Stimulated activated CD4-positive, alpha-beta T cell treated with anti-CD3 and anti-CD28 coated beads, Interleukin-12 subunit alpha, Interleukin-12 subunit beta, amount 100 ng/mL, for 4 hours (primary cell): ENCODE measurements at places on chromosomes 1 and 21.

- no peak for DNase-seq
Measured at GRCh38 chr1:51642739-51643142, 25.8 kb downstream of the OSBPL9 start.

DNA sequence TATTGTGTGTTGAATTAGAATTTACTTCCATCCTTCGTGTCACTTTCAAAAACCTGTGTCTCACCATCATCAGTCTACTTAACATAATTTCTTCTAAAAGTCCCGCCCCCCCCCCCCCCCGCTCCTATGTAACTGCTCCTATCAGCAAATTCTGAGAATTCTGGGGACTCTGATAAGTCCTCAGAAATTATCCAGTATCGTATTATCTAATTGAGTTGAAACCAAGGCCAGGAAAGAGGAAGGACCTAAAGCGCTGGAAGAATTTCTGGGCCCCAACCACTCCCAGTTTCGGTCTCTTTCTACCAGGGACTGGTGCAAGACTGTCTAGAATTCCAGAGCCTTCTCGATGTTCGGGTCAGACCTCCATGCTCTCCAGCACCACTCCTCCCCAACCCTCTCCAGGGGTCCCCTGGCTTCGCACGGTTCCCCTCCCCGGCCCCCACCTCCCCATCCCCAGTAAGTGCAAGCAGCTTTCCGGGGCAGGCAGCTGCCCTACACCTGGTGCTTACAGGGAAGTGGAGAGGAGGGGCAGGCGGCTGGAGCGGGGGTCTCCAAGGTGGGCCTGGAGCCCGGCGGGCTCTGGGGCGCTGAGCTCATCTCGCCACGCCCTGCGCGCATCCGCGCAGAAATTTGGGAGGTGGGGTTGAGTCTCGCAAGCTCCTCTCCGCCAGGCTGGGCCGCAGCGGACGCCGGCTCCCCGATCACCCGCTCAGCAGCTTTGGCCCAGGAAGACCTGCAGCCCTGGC is 16.0 kb upstream of the ZNF496 start:
- no peak for DNase-seq

DNA sequence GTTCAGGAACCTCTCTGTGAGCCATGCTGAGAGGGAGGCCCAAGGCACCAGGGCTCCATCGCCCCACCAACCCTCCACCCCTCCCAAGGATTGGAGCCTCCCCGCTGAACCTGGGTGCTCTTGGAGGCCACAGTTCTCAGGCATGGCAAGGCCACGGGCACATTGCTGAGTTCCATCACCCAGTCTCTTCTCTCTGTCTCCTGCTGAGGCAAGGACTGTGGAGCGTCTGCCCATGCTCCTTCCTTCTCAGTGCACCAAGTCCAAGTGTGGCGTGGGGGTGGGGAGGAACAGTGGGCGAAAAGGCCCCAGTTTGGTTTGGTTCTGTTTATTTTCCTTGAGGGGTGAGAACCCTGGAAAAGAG is 2.8 kb upstream of the KNCN start:
- DNase-seq: no peak

GRCh38 chr1:70992521-70992920 is 55.1 kb downstream of the PTGER3 start:
- no peak for DNase-seq

DNA sequence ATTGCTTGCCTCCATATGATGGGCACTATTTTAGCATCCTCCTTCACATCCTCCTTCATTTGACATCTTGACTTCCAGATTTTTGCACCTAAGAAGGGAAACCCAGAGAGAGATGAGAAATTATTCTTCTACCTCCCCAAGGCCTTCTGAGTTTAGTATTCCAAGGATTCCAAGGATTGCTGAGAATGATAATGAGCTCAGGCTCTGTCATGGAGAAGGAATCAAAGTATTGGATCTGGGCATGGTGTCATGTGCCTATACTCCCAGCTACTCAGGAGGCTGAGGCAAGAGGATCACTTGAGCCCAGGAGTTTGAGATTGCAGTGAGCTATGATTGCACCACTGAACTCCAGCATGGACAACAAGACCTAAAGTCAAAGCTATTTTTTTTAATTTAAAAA is 26.6 kb upstream of the ZNF281 start:
- DNase-seq: no peak

DNA sequence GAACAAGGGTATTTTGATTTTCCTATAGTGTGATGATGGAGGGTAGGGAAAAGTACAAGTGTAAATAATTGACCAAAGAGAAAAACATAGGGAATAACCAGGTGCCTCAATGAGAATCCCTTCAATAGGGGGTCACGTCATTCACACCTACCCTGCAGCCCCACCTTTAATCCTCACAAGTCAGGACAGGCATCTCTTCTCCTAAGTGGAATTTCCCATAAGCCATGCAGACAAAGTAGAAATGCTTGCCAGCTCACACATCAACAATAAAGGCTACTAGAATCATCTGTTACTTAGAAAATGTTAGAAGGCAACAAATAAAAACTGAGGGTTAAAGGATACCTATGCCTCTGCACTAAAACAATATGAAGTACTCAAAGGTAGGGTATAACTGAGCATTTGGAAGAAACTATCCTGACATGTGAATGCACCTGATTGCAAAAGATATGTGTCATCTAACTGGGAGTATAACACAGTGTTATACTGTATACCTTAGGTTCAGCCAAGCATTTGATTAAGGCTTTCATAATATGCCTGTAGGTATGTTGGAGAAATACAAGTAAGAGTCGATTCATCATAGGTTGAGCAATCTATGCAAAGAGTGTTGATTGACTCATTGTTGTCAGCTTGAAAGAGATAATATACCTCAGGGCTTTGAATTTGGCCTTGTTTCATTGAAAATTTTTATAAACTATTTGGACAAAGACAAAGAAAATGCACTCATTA is 32.4 kb upstream of the ATP1A1 start:
- DNase-seq: no peak

DNA sequence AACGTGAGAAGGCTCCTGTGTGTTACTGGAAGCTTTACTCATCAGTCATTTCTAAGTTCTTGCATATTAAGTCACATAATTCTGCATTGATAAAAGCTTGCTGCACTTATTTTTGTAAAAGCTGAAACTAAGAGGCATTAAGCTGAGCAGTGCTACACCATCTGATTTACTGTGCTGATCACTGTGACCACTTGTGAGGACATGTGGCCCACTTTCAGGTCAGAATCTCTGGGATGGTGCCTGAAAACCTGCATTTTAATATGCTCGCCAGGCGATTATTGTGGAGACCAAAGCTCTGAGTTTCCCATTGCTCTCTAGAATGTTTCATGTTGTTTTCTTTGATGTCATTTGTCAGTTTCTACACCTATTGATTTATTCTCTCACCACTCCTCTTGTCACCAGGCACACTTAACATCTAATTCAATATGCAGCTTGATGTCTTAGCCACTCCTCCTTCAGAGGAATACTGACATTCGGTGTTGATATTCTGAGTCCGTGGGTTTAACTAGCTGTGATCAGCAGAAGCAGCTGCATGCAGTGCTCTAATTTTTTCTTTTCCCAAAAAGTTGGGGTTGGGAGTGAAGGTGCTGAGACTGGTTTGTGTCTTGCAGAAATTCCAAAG is 85.3 kb downstream of the RAVER2 start:
- no peak for DNase-seq

DNA sequence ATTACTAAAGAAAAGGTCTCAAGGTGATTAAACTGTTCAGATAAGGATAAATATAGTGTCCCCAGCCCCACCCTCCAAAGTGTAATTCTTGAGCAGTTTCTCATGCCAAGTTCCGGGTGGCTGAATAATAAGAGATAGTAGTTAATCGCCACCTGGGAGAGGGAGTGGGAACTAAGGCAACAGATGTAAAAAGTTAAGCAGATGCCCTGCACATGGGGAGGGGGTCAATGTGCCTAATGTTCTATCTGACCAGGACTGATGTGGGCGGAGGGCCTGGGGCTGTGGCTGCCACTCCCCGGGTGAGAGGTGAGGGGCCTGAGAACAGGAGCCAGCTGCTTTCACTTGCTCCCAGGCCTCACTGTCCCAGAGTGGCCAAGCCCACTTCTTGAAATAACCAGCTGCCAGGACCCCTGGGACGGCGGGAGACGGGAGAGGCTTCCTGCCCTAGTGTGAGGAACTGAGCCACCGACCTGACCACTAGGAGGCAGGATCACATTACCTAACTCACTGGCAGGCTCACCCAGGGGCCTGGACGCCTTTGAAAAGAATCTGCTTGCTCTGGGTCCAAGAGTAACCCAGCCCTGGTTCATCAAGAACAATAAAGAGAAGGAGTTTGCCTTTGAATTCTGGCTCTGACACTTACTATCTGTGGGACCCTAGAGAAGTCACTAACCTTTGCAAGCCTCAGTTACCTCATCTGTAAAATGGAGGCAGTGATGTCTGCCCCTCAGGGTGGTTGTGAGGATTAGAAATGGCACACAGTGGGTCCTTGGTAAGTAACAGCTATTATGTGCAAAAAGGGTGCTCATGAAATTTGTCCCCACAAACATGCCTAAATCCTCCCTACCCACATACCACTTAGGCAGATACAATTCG is 179.2 kb downstream of the ATG4C start:
- no peak for DNase-seq

DNA sequence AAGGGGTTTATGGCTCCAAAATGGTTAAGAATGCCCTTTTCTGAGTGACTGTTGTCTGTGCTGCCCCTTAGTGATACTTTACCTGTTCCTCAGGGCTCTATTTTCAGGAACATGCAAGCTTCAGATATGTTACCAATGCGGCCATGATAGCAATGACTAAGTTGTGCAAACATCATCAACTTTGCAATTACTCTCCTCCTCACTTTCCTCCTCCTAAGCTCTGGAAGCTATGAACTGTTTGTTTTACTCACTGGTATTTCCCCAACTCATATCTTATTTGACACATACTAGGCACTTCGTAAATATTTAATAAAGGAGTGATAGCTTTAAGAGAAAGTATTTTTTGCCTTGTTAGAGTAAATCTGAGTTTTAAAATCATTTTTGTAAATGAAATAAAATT is 53.8 kb downstream of the RWDD3 start:
- no peak for DNase-seq

DNA sequence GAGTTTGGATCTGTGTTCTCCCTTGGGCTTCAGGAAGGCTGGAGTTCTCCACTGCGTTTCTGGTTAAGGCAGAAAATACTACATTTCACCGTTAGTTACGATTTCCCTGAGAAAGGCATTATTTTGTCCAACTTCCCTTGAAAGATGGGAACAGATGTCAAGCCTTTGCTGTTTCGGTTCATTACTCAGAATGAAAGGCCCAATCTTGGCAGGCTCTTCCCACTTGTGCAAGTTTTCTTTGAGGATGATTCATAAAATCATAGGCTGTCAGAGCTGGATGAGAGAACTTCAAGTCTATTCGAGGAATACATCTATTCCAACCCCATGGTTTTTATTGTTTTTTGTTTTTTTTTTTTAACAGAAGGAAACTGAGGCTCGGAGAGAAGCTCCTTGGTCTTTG is 205.2 kb downstream of the GRIK3 start:
- no peak for DNase-seq

DNA sequence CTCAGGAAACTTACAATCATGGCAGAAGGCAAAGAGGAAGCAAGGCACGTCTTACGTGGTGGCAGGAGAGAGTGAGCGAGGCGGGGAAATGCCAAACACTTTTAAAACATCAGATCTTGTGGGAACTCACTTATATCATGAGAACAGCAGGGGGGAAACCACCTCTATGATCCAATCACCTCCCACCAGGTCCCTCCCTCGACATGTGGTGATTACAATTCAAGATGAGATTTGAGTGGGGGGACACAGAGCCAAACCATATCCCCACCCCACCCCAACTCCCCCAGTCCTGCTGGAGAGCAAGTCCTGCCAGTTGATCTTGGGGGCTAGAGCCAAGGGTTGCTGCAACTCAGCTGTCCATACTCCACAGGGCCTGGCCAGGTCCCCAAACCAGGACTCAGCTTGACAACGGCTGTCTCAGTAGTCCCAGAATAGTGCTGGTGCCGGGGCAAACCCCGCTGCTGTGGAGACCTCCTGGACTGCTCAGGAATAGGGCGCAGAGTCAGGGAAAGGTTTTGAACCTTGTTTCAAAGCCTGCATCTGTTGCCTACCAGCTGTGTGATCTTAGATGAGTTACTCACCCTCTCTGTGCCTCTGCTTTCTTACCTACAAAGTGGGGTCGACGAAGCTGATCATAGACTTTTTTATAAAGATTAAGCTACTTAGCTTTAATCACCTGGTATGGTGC is 79.5 kb downstream of the STUM start:
- no peak for DNase-seq

GRCh38 chr1:61054601-61054993 is 27.8 kb upstream of the NFIA start:
- DNase-seq: no peak

DNA sequence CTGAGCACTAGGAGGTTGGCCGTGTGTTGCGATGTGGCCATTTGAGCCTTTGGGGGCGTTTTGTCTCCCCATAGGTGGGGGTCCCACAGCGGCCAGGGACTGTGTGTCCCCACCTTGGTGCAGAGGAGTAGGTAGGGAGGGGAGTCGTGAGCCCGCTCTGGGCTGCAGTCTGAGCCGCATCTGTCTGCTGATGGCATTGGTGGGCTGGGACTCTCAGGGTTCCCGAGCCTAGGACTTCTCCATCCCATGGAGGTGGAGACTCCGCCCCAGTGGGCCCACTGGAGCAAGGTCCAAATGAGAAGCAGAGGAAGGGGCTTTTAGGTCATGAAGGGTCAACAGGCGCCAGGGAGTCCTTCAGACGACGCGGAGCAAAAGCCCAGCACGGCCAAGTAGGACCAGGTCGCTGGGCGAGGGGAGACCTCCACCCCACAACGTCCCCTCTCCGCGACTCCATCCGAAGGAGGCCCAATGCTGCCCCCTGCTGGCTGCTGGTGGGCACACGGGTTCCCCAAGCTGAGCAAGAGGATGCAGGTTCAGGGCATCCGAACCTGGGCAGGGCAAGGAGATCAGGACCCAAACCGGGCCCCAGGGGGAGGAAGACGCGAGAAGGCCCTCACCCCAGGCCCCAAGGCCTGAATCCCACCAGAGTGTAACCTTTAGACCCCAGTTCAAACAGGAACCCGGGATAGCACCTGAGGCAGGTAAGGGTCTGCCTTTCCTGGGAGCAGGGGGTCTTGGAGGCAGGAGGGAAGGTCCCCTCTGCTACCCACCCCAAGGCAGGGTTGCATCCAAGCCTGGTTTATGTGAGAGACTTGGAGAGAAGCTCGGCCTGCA is 14.9 kb downstream of the TTC34 start:
- DNase-seq: peak; percentile 78

- DNase-seq: no peak
Measured at GRCh38 chr21:45788198-45788597, 144.7 kb downstream of the PCBP3 start.

DNA sequence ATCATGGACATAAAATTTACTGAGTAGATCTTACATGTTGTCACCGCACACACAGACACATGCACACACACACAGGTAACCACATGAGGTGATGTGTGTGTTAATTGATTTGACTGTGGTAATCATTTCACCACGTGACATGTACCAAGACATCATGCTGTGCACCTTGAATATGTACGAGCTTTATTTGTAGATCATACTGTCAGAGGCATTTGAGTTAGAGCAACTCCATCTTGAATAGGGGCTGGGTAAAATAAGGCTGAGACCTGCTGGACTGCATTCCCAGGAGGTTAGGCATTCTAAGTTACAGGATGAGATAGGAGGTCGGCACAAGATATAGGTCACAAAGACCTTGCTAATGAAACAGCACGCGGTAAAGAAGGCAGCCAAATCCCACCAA is 31.7 kb upstream of the TRIM17 start:
- DNase-seq: no peak

- DNase-seq: no peak
Measured at GRCh38 chr1:39411526-39412478, 79.6 kb upstream of the BMP8A start.
